A549 treated with Mapracorat at 1 μM for 4 hours (cell line): ENCODE measurements at places on chromosomes 13 and 19. TPM values are rescaled to one million over a fixed set of nuclear protein-coding genes. Genes with fewer than 3 reads are reported as not detected.

The C1QTNF9 gene
- not detected in 5 replicates for total RNA-seq

The VMAC gene
- 0.35 to 0.87 TPM (median 0.51 TPM) in 5 replicates for total RNA-seq

The FAM174C gene
- total RNA-seq: 43.0 to 92.1 TPM (median 78.4 TPM) in 5 replicates

The MAST3 gene
- 1.5 to 2.4 TPM (median 2.1 TPM) in 5 replicates for total RNA-seq

The LPAR2 gene
- total RNA-seq: 3.1 to 5.2 TPM (median 4.6 TPM) in 5 replicates

The DCT gene
- not detected in 5 replicates for total RNA-seq

The OSCAR gene
- 0.22 to 0.33 TPM (median 0.30 TPM) in 5 replicates for total RNA-seq

The ZFP14 gene
- total RNA-seq: 1.4 to 2.6 TPM (median 2.3 TPM) in 5 replicates

The ZNF471 gene
- total RNA-seq: 0.02 to 0.13 TPM in 2 of 5 replicates, not detected in the others

The KIR2DL1 gene
- total RNA-seq: not detected in 5 replicates

The ZIC2 gene
- total RNA-seq: 5.0 to 9.0 TPM (median 6.6 TPM) in 5 replicates

The SCAF1 gene
- total RNA-seq: 39.5 to 69.3 TPM (median 65.3 TPM) in 5 replicates

The CLDN10 gene
- 0.15 to 0.34 TPM (median 0.26 TPM) in 5 replicates for total RNA-seq

The SIAH3 gene
- total RNA-seq: 0.01 TPM in 1 of 5 replicates, not detected in the others

The PSPN gene
- total RNA-seq: 0.49 to 1.4 TPM (median 0.70 TPM) in 5 replicates

The ZNF100 gene
- total RNA-seq: not detected in 5 replicates

The CD79A gene
- 0.32 to 1.2 TPM (median 0.90 TPM) in 5 replicates for total RNA-seq

The IER2 gene
- 34.7 to 53.7 TPM (median 48.5 TPM) in 5 replicates for total RNA-seq

The SYDE1 gene
- total RNA-seq: 15.7 to 20.3 TPM (median 17.5 TPM) in 5 replicates

The PLEKHF1 gene
- 7.0 to 9.1 TPM (median 8.0 TPM) in 5 replicates for total RNA-seq

The NTN5 gene
- total RNA-seq: 0.07 to 0.19 TPM (median 0.10 TPM) in 4 of 5 replicates, not detected in the other

The DIAPH3 gene
- 6.5 to 8.8 TPM (median 8.1 TPM) in 5 replicates for total RNA-seq

The ZNF99 gene
- not detected in 5 replicates for total RNA-seq

The FGF9 gene
- total RNA-seq: not detected in 5 replicates

The PVR gene
- total RNA-seq: 104 to 117 TPM (median 109 TPM) in 5 replicates

The RYR1 gene
- total RNA-seq: 5.4 to 6.3 TPM (median 6.1 TPM) in 5 replicates

The ZNF708 gene
- 0.87 to 1.6 TPM (median 0.97 TPM) in 5 replicates for total RNA-seq

The ARHGAP45 gene
- 1.9 to 4.3 TPM (median 4.1 TPM) in 5 replicates for total RNA-seq

The SLC25A41 gene
- 0.11 to 0.20 TPM (median 0.17 TPM) in 4 of 5 replicates, not detected in the other for total RNA-seq

The CEACAM21 gene
- not detected in 5 replicates for total RNA-seq

The COQ8B gene
- total RNA-seq: 70.0 to 99.8 TPM (median 92.0 TPM) in 5 replicates

The AXL gene
- total RNA-seq: 99.0 to 113 TPM (median 106 TPM) in 5 replicates

The CYP4F8 gene
- not detected in 5 replicates for total RNA-seq

The SPTBN4 gene
- 0.34 to 0.85 TPM (median 0.59 TPM) in 5 replicates for total RNA-seq

The ICAM4 gene
- total RNA-seq: not detected in 5 replicates

The CABP5 gene
- total RNA-seq: not detected in 5 replicates

The LIM2 gene
- not detected in 5 replicates for total RNA-seq

The ZNF540 gene
- not detected in 5 replicates for total RNA-seq

The KASH5 gene
- 0.06 TPM in 1 of 5 replicates, not detected in the others for total RNA-seq

The DLL3 gene
- total RNA-seq: 6.5 to 11.3 TPM (median 10.5 TPM) in 5 replicates

The EBI3 gene
- 2.8 to 4.4 TPM (median 3.3 TPM) in 5 replicates for total RNA-seq

The MEGF8 gene
- 19.5 to 26.4 TPM (median 24.3 TPM) in 5 replicates for total RNA-seq

The KANK3 gene
- 4.8 to 7.9 TPM (median 6.1 TPM) in 5 replicates for total RNA-seq

The ZNF345 gene
- 0.11 to 0.31 TPM in 2 of 5 replicates, not detected in the others for total RNA-seq

The ALDH16A1 gene
- 14.4 to 28.1 TPM (median 24.4 TPM) in 5 replicates for total RNA-seq

The CLEC17A gene
- not detected in 5 replicates for total RNA-seq

The PLPPR3 gene
- 1.9 to 5.5 TPM (median 4.8 TPM) in 5 replicates for total RNA-seq

The PSG11 gene
- total RNA-seq: not detected in 5 replicates

The CYP4F2 gene
- total RNA-seq: 0.07 to 0.19 TPM (median 0.15 TPM) in 3 of 5 replicates, not detected in the others

The SLC1A6 gene
- not detected in 5 replicates for total RNA-seq

The LILRB2 gene
- 0.05 to 0.26 TPM (median 0.11 TPM) in 5 replicates for total RNA-seq

The FOXO1 gene
- total RNA-seq: 6.5 to 8.9 TPM (median 8.4 TPM) in 5 replicates

The OR10H5 gene
- not detected in 5 replicates for total RNA-seq

The SOX1 gene
- total RNA-seq: not detected in 5 replicates

The ZNF154 gene
- total RNA-seq: not detected in 5 replicates

The ZNF844 gene
- not detected in 5 replicates for total RNA-seq

The TMPRSS9 gene
- 0.04 to 0.08 TPM (median 0.05 TPM) in 3 of 5 replicates, not detected in the others for total RNA-seq

The IFNL1 gene
- 0.39 TPM in 1 of 5 replicates, not detected in the others for total RNA-seq

The B3GNT3 gene
- 3.6 to 4.9 TPM (median 4.3 TPM) in 5 replicates for total RNA-seq

The C19orf85 gene
- not detected in 5 replicates for total RNA-seq
